Right ventricle myocardium superior (tissue), 1 donor: ENCODE measurements at places on chromosomes 2 and 18. TPM values are rescaled to one million over a fixed set of nuclear protein-coding genes. Genes with fewer than 3 reads are reported as not detected.

DUSP11 gene
- total RNA-seq, result 11.4 TPM

DNA sequence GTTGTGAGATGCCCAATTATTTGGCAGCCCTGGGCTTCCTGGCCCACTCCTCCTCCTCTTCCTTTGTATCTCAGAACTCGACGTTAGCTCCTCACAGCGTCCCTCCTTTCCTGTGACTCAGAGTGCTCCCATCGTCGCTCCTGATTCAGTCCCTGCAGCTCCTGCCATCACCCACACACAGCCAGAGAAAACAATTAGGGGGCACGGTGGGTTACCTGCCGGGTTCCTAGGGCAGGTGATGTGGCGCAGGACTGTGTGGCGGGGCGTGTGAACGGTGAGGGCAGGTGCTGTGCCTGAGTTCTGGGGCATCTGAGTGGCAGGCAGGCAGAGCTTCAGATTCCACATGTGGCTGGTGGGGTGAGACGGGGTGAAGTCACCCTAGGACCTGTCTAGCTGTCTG, 42.6 kb downstream of the GLI2 start:
- peak; percentile 18 for DNase-seq

DNA sequence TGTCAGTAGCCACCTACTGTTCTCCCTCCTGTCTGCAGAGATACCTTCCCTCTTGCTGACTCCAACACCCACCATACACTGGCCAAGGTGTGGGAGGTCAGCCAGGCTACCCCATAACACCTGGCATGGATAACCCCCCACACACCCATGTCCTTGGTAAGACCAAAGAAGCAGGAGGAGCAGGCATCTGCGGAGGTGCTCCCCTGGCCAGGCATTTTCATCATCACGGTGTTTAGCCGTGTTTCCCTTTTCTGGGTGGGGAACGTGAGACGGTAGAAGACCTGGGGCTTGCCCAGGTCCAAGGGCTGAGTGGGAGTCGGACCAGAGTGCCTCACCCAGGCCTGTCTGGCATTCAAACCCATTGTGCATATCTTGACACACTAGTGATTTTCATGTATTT, 150.3 kb downstream of the SMAD7 start:
- no peak for DNase-seq

DNA sequence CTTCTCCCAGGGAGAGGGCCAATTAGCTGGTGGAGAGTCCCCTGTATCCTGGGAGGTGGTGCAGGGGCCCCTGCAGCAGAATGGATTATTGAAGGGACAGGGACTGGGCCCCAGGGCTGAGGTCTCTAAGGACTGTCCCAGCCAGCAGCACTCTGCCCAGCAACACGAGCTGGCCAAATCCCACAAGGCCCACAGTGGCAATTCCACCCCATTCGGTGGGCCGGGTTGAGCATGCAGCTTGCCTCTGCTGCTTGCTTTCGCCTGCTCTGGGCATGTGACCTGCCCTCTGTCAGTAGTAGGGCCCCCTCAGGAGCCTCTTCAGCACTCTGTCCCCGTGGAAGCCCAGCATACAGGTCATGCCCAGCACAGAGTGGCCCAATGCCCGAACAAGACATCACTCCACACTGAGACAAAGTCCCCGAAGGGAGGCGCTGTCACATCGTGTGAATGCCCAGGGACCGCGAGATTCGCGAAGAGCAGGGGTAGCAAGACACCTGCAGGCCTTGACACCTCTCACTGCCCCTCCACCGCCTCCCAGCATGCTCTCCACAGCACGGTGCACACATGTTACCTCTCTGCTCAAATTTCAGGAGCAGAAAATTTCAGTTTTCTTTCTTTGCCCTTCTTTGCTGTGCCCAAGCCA, 65.4 kb downstream of the CRACDL start:
- DNase-seq, result no peak
